ENCODE measurements at places on chromosomes 11 and 22.

DNA sequence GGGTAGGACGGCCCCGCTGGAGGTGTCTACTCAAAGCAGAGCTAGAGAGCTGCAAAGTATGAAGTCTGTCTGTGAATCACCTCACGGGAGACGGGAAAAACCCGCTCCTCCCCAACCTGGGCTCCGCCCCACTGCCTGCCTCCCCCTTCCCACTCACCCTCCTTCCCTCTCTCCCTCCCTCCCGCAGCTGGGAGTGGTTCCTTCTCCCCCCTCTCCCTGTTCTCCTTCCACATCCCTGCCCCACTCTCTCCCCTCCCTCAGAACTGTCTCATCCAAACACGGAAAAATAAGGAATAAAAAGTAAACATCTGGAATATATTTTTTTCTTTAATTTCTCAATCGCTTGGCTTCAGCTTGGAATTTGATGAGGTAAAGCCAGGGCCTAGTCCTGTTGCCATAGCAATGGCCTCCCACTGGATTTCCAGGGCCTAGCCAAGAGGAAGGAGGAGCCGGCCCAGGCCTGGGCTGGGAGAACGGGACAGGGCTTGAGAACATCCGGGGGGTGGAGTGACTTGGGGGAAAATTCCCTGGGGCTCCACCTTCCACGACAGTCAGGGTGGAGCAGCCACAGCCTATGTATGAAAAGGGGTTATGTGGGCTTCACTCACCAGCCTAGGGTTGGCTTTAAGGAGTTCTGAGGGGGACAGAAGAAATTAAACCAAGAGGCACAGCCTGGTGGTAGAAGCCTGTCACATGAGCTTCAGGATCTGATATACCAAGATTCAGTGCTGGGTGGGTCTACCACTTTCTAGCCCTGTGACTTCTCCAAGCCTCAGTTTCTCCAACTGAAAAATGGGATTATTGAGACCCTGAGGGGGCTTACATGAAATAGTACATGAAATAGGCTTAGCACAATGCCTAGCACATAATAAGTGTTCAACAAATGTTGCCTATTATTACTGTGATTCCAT, 2.2 kb downstream of the TNKS1BP1 start:
- DNase-seq, result peak; percentile 98

DNA sequence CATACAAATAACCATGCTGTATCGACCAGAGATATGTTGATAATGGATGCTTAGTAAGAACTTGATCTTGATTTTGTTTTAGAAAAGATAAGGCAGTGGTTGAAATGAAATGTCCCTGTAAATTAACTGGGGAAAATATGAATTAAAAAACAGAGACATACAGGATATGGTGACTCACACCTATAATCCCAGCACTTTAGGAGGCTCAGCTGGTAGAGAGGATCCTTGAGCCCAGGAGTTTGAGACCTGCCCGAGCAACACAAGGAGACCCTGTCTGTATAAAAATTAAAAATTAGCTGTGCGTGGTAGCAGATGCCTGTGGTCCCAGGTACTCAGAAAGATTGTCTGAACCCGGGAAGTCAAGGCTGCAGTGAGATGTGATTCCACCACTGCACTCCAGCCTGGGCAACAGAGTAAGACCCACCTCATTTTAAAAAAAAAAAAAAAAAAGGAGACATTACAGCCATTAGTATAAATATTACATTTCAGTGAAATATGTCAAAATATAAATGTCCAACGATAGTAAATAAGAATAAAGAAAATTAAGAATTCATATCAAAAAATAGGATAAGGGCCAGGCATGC, 4.6 kb downstream of the PICALM start:
- no peak for DNase-seq

DNA sequence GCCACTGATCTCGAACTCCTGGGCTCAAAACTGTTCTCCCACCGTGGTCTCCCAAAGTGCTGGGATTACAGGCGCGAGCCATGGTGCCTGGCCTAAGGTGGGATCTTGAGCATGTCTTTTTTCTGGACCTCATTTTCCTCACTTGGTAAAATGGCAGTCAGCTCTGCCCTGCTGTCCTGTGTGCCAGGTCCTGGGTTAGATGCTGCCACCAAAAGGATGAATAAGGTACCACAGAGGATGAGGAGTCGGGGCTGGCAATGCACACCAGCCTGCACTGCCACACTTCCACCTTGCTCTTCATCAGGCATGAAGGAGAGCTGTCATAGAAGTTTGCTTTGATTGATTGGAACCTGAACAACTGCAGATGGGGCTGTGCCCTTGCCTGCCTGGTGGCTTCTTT, 32.3 kb downstream of the ACO2 start:
- no peak for DNase-seq

DNA sequence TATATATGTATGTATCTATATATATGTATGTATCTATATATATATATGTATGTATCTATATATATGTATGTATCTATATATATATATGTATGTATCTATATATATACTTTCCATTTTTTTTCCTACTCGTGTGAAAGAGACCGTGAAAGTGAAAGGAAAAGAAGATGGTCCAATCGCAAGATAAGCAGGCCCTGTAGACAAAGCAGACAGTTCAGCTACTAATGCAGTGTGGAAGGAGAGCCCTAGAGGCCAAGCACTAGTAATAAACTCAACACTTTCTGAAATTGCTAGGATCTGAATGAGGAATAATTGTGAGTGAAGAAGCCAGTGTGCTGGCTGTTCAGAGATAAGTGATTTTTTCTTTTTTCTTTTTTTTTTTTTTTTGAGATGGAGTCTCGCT, 47.2 kb downstream of the MCHR1 start:
- no peak for DNase-seq

GRCh38 chr22:40433416-40434090, 63.2 kb downstream of the SGSM3 start:
- DNase-seq, result no peak

- no peak for DNase-seq
Measured at GRCh38 chr11:1480191-1480554, 6.4 kb downstream of the MOB2 start.

GRCh38 chr11:81444297-81444696, 1289.4 kb downstream of the FAM181B start:
- DNase-seq, result no peak

DNA sequence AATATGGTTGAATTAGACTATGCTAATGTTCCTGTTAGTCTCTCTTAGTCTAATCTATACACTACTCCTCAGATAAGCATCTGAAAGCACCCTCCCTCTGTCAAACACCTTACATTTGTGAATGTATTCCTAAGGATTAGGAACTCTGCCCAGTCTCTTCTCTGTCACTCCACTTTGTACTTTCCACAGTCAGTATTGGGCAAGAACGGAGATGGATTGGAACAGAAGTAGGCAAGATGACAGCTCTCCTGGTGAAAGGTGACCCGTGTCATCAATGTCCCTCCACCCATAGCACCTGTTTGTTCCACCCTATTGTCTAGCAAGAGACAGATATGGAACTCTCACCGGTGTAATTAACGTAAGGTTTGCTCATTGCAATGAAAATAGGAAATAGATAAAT, 613.8 kb downstream of the CNTN5 start:
- no peak for DNase-seq

- DNase-seq, result no peak
Measured at GRCh38 chr22:36998620-36999351, 20.5 kb downstream of the TST start.

DNA sequence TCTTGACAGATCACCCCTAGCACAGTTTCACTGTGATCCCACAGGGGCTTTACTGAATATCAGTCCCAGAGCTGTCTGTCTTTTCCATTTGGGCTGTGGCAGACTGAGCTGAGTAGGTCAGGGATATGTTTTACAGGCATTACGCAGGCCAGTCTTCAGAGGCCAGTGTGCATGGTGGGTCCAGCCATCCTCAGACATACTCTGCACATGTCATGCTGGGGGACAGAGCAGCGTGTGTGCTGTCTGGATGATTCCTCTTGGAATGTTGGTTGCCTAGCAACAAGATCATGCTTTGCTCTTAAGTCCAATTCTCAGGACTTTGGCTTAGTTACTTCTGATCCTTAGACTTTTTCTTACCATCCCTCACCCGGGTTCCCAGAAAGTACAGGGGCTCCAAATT, 736.5 kb downstream of the DLG2 start:
- no peak for DNase-seq

GRCh38 chr11:117547195-117547850, 219.7 kb downstream of the CEP164 start:
- DNase-seq, result no peak

DNA sequence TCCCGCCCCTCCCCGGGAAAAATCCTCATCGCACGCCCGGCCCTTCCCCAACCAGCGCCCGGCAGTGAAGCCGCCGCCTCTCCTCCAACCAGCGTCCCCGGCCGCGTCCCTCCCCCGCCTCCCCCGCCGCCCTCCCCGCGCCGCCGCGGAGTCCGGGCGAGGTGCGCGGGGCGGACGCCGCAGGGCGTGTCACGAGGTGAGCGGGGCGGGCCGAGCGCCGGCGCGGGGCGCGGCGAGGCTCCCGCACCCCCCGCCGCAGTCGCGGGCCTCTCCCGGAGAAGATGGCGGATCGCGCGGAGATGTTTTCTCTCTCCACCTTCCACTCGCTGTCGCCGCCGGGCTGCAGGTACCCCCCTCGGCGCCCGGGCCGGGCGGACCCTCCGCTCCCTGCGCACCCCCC, at the start of gene MAPK8IP2:
Gene MAPK8IP2 (plus strand): TSS at position 256 of the 400 bp plus-strand sequence. CDS start 26 bp downstream, at position 282.
- no peak for DNase-seq

DNA sequence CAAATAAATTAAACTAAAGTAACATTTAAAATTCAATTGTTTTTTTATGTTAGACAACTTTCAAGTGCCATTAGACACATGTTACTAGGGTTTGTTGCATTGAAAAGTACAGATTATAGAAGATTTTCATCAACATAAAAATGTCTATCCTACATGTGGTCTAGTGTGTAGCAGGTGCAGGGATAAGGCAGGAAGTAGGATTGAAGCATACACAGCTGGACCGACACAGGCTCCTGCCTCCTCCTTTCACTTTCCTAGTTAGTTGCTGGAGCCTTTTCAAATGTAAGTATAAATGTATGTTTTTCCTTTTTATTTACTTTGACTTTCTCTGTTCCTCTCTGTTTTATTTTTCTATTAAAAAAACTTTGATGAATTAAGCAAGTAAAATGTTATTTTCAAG, 246.9 kb upstream of the LUZP2 start:
- DNase-seq, result no peak

- DNase-seq, result peak; percentile 72
Measured at GRCh38 chr11:393219-394033, 583 bp upstream of the PKP3 start.

GRCh38 chr22:28417431-28417830, 262.2 kb downstream of the TTC28 start:
- DNase-seq, result no peak

- no peak for DNase-seq
Measured at GRCh38 chr11:67468456-67468758, 644 bp downstream of the TMEM134 start.

- no peak for DNase-seq
Measured at GRCh38 chr11:8080674-8081590, at the start of gene TUB. Gene TUB (plus strand): TSS chr11:8081211. CDS start chr11:8081511, 300 bp downstream.

GRCh38 chr11:94638301-94638901, 71.2 kb downstream of the PIWIL4 start:
- no peak for DNase-seq

- no peak for DNase-seq
Measured at GRCh38 chr11:2122907-2123627, 16.1 kb downstream of the IGF2 start.

DNA sequence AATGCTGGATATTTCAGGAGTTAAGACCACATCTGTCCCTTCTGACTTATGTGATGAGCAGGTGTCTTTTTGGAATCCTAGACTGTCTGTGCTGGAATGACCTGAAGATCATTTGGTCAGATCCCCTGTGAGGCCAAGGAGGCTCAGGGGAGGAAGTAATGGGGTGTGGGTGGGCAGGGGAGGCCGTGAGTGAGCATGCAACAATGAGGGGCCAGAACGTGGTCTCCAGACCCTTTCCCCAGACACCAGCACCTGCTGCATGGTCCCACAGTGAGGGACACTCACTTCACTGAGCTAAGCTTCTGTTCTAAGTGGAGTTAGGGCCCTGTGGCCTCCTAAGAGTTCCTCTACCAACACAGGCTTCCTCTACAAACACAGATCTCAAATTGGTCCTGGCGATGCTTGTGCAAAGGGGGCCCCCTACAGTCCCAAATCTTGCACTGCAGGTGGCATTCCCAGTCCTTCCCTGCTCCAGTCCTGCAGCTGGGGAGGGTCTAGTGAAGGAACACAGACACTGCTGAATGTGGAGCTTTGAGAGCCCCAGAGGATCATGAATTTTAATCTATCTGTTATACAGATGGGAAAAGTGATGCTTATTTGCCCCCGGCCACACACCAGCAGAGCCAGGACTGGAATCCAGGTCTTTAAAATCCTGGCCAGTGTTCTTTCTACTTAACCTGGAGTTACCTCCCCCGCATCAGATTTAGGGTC, 7.4 kb downstream of the USP2 start:
- DNase-seq, result peak; percentile 37

DNA sequence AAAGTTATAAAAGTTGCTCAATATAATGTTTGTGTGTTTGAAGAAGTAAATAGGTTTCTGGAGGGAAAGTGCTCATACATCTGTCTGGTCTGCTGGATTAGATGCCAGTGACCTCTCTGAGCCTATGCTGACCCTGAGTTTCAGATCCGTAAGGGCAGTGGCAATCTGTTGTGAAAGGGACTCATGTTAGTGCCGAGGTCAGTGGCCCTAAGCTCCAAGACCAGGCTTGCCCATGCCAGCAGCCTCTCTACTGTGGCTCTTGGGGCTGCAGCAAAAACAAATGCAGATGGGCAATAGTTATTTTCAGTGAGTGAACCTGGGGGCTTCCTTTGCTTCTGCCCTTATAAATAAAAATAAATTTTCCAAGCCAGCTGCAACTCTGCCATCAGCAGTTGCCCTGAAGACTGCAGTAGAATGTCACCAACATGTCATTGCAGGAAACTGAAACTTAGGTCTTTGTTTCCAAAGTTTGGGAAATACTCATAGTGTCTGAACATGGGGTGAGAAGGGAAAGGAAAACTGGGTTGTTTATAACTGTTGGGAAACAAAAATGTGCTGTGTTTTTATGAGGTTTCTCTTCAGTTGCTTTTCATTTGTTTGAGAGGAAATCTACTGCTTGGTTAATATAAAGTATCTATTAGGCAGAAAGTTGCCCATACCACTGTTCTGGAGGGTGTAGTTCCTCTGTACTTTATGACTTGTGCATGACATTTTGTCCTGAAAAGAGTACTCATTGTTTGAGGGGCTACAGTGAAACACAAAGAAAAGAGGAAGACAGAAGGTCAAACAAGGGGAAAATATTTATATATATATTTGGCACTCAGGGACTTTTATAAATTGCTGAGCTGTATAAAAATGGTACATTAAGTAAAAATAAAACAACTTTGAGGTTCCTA, 9.5 kb upstream of the MS4A4E start:
- no peak for DNase-seq

GRCh38 chr11:105000797-105001196, 22.2 kb downstream of the CASP5 start:
- DNase-seq, result no peak

GRCh38 chr22:28405588-28405987, 274.1 kb downstream of the TTC28 start:
- DNase-seq, result no peak

GRCh38 chr11:79076526-79077115, 364.2 kb downstream of the TENM4 start:
- DNase-seq, result peak; percentile 20

GRCh38 chr11:10261821-10262220, 32.2 kb downstream of the SBF2 start:
- no peak for DNase-seq
